ENCODE measurements at places on chromosomes 5 and 9. TPM values are rescaled to one million over a fixed set of nuclear protein-coding genes. Genes with fewer than 3 reads are reported as not detected.

Gene LHX3
- not detected for total RNA-seq

Gene NOXA1
- not detected for total RNA-seq

Gene IFNA10
- total RNA-seq = not detected

Gene IL5
- total RNA-seq = not detected

Gene SPATA31E1
- total RNA-seq = 0.26 TPM

Gene GOLGA2
- 76.2 TPM for total RNA-seq

DNA sequence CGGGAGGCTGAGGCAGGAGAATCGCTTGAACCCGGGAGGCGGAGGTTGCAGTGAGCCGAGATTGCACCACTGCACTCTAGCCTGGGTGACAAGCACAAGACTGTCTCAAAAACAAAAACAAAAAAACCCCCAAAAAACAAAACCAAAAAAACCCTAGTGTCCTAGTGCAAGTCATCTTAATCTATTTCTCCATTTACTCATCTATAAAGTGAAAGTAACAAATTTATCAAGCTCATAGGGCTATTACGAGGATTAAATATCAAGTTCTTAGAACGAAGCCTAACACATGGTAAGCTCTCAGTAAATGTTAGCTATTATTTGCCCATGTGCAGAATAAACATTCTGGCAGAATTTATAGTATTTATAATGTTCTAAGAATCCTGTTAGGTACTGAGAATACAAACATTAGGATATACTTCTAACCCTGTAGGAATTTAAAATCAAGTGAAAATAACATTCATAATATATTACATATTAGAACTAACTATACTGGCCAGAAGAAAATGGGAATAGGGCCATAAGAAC is 45.0 kb downstream of the GOLPH3 start:
- DNase-seq = no peak

- DNase-seq = no peak
These were observed 14.5 kb upstream of the TENT4A start for GRCh38 chr5:6698696-6699095.

DNA sequence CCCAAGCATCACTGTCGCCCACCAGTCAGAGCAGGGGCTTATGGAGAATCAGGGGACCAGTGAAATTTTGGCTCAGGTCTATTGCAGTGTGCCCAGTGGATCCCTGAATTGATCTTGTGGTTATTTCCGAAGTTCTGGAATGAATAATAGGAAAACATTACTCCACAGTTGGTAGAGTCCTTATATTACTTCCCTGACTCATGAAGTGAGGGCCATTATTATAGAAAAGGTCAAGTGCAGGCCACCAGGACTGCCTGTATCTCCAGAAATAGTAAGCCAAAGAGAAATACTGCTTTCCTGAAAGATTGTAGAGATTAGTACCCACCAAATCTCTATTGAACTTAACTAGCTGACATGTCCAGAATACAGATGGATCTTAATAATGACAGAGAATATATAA is 335.0 kb downstream of the NPR3 start:
- DNase-seq = no peak

GRCh38 chr5:54296386-54296785 is 14.0 kb downstream of the ARL15 start:
- no peak for DNase-seq

- DNase-seq = no peak
These were observed 10.1 kb downstream of the CAMK2A start for GRCh38 chr5:150279330-150280020.

- no peak for DNase-seq
These were observed 35.2 kb upstream of the PLEKHG4B start for GRCh38 chr5:56561-57290.

GRCh38 chr5:175652741-175653663 is 4.9 kb upstream of the HRH2 start:
- no peak for DNase-seq

- no peak for DNase-seq
These were observed 311.4 kb downstream of the TLE4 start for GRCh38 chr9:79883073-79883645.

GRCh38 chr5:33439905-33440481 is 772 bp upstream of the TARS1 start:
- no peak for DNase-seq

DNA sequence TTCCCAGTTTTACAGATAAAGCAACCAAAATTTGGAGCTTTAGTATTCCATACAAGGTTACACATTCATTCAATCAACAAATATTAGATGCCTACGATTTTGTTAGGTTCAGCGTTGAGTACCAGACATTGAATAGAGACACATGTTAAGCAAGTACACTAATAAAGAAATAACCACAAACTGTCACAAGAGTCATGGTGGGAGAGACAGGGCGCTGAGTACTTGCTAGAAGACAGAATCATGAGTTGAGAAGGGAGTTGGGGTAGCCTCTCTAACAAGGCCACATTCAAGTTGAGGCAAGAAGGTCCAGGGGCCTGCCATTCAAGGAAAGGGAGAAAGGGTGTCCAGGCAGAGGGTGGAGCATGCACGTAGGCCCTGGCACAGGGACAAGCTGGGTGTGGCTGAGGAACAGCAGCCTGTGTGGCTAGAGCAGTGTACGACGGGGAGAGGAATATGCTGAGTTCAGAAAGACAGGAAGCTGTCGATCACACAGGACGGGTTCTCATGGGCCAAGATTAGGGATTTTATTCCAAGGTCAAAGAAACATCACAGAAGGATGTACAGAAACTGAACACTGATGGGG is 17.0 kb downstream of the CDK5RAP2 start:
- no peak for DNase-seq

GRCh38 chr5:132114150-132115121 is 40.8 kb downstream of the CSF2 start:
- DNase-seq = no peak

- no peak for DNase-seq
These were observed 44.6 kb upstream of the FCN2 start for GRCh38 chr9:134835987-134836386.

- DNase-seq = no peak
These were observed 1000.2 kb downstream of the NR2F1-AS1 start for GRCh38 chr5:92580814-92581213.
